ENCODE measurements at places on chromosomes 7 and 10.

- no peak for DNase-seq
Measured at GRCh38 chr7:27631391-27631790, 31.3 kb downstream of the HIBADH start.

GRCh38 chr10:121501796-121502195 is 96.4 kb downstream of the FGFR2 start:
- DNase-seq: no peak

GRCh38 chr7:44240376-44240775 is 39.6 kb downstream of the YKT6 start:
- DNase-seq: no peak

DNA sequence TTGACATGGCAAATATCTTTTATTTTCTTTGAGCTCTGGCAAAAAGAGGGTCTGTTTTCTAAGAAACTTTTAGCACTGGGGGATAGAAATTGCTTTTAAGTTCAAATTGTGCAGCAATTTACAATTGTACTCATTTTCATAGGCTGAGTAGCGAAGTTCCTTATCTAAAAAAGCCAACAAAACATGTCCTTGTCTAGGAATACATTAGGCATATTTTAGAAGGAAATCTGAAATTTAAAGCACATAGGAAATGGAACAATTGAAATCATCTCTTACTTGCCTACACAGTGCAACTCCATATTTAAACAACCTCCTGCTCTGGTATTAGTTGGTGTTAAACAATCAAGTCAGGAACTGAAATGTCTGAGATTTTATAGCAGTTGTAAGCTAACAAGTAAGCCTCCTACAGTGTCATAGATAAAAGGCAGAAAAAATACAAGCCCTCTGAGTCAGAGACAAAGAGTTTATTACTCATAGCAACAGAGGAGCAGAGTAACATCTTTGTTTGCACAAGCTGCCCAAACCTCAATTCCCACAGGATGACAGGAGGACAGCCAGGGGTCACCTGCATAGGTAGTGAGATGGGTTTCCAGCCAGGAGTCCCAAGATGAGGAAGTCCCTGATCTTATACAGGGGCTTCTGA is 280.2 kb upstream of the HGF start:
- no peak for DNase-seq

All from suppressor macrophage treated with lipopolysaccharide for 1 hour (primary cell).